ENCODE measurements at places on chromosomes 16 and 17. TPM values are rescaled to one million over a fixed set of nuclear protein-coding genes. Genes with fewer than 3 reads are reported as not detected.

Gene SRL
- 466 TPM for total RNA-seq

Gene PRR35
- not detected for total RNA-seq

Gene PIMREG
- total RNA-seq, result 0.93 TPM

DNA sequence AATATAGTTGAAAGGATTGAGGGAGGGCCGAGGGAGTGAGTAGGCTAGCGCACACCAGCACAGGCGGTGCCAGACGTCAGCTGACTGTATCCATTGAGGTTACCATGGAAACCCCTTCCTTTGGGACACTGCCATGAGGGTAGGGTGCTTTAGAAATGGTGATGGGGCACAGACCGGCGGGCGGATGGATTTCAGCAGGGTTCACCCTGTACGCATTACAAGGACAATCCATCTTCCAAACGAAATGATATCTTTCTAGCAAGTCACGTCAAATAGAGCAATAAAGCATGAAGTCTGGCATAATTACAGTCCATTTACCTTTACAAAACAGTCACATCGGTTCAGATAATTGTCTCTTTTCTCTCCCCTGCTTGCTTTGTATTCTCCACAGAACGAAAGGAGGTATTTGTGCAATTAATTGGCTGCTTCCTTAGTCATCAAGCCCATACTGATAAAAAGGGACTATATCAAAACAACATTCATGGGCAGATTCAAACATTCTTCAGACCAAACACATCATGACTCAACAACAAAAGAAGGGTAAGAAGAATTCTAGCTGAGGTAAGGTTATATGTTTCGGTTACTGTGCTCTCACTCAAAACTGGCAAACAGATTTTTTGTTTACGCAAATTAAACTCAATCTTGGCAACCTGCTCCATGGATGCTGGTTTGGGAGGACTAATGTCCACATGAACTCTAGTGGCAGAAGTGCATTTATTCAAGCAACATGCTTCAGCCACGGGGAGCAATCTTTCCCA, 140.6 kb downstream of the CDK5R1 start:
- H3K27ac ChIP-seq, result no peak overlapping the region
- H3K36me3 ChIP-seq, result no peaks in the 10 kb centered on the region
- no peak for DNase-seq
- H3K4me1 ChIP-seq, result no peaks in the 10 kb centered on the region

GRCh38 chr16:87235810-87236515, 81.2 kb downstream of the C16orf95 start:
- H3K27me3 ChIP-seq, result no peaks in the 10 kb centered on the region
- DNase-seq, result no peak
- H3K4me3 ChIP-seq, result no peak overlapping the region
- no peak overlapping the region for H3K27ac ChIP-seq
- no peaks in the 10 kb centered on the region for H3K4me1 ChIP-seq
- H3K36me3 ChIP-seq, result no peaks in the 10 kb centered on the region

DNA sequence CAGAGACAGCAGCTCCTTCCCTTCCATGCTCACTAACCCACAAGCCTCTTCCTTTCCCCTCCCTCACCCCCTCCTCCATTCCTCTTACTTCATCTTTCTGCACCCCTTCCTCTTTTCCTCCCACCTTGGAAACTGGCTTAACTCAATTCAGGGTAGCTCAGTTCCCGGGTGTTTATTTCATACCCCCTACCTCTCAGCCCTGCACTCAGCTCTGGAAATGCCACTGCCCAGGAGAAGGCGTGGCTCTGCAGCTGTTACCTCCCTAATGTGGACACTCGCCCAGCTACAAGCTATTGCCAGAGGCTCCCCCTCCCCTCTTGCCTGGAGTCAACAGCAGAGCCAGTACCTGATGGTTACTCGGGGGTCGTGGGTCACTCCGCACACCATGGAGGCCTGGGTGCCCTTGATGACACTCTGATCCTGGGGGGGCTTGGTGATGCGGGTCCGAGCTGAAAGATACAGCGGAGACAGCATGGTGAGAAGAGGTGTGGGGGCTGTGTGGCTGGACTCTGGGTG, 118.4 kb upstream of the CDC42EP4 start:
- H3K36me3 ChIP-seq, result no peaks in the 10 kb centered on the region
- H3K27ac ChIP-seq, result no peak overlapping the region
- H3K4me1 ChIP-seq, result peaks cover 8% of the 10 kb centered on the region
- no peak for DNase-seq

DNA sequence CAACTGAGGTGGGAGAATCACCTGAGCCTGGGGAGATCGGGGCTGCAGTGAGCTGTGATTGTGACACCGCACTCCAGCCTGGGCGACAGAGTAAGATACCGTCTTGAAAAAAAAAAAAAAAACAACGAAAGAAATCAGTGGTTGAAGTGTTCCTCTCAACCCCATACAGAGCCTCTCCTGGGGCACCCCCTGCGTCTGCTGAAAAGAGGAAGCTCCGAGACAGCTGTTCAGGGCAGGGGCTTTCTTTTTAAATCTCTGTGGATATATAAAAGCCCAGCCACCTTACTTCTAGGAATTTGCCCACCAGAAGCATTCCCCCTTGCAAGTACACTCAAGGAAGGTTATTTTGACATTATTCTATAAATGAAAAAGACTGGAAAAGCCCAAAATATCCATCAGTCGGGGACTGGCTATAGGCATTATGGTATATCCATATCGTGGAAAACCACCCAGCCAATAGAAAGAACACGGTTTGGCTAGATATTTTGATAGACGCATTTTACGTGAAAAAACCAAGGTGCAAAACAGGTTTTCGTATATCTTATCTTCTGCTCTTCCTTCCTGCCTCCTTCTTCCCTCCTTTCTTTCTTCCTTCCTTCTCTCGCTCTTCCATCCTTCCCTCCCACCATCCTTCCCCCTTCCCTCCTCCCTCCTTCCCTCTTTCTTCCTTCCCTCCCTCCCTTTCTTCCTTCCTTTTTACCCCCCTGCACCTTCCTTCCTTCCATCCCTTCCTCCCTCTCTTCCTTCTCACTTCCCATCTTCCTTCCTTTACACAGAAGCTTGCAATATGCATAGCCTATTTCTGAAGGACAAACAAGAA, 9.2 kb upstream of the CCL22 start:
- H3K4me3 ChIP-seq, result no peak overlapping the region
- H3K36me3 ChIP-seq, result no peaks in the 10 kb centered on the region
- H3K27ac ChIP-seq, result no peak overlapping the region

DNA sequence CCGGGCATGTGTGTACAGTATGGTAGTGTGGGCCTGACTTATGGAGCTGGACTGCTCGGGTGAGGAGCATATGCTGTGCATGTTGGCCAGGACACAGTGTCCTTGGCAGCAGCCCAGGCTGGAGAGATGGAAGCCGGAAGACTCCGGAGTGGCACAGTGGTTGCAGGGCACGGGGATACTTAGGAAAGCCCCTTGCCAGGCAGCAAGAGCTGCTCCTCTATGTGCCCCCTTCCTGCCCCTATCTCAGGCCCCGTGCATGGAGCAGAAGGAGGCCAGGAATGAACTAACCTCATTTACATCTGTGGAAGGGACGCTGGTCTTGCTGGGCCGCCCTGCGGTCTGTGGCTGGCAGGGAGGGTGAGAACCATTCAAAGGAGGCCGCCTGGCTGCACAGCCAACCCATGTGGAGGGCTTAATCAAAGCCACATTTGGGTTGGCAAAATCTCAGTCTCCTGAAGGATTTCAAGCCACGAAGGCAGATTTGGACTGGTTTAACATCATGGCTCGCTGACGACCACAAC, 32.2 kb upstream of the RCVRN start:
- no peaks in the 10 kb centered on the region for H3K4me1 ChIP-seq
- H3K27me3 ChIP-seq, result no peaks in the 10 kb centered on the region
- no peak overlapping the region for H3K27ac ChIP-seq

GRCh38 chr17:79836972-79837887, 2.0 kb downstream of the CBX4 start:
- peak overlapping the region; percentile 86 for H3K4me3 ChIP-seq
- peaks cover 3% of the 10 kb centered on the region for H3K4me1 ChIP-seq
- peaks cover 22% of the 10 kb centered on the region for H3K27me3 ChIP-seq
- DNase-seq, result peak; percentile 81
- peak overlapping the region; percentile 96 for H3K27ac ChIP-seq

- H3K36me3 ChIP-seq, result no peaks in the 10 kb centered on the region
- DNase-seq, result no peak
- H3K4me1 ChIP-seq, result no peaks in the 10 kb centered on the region
- no peaks in the 10 kb centered on the region for H3K27me3 ChIP-seq
- peak overlapping the region; percentile 54 for H3K4me3 ChIP-seq
These were observed 2.3 kb upstream of the NT5M start for GRCh38 chr17:17300624-17301568.

DNA sequence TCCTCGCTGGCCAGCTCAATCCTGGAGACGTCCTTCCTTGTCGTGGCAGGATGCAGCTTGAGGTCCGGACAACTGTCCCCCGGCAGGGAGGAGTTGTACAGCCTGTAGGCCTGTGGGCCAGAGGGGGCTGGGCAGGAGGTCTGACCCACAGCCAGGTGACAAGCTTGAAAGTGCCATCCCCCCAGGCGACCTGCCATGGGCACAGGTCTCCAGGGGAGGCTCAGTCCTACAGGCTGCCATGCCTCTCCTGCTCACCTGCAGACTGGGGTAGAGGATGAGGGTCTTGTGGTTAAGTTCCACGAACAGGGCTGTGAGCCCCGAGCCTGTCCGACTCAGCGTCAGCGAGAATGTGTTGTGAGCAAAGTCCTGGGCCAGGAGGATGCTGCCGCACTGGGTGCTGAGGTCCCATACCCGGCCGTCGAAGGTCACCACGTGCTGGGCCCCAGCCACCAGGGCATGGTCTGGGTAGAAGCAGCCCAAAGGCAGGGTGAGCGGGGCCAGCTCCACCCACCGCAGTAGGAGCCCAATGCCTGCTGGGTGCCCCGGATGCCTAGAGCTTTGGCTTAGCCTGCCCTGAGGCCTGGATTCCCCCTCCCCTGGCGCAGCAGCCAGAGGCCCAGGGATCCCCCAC, 39.8 kb downstream of the RMI2 start:
- H3K36me3 ChIP-seq, result no peaks in the 10 kb centered on the region
- H3K27ac ChIP-seq, result no peak overlapping the region
- H3K27me3 ChIP-seq, result no peaks in the 10 kb centered on the region
- peaks cover 8% of the 10 kb centered on the region for H3K4me1 ChIP-seq
- DNase-seq, result no peak

DNA sequence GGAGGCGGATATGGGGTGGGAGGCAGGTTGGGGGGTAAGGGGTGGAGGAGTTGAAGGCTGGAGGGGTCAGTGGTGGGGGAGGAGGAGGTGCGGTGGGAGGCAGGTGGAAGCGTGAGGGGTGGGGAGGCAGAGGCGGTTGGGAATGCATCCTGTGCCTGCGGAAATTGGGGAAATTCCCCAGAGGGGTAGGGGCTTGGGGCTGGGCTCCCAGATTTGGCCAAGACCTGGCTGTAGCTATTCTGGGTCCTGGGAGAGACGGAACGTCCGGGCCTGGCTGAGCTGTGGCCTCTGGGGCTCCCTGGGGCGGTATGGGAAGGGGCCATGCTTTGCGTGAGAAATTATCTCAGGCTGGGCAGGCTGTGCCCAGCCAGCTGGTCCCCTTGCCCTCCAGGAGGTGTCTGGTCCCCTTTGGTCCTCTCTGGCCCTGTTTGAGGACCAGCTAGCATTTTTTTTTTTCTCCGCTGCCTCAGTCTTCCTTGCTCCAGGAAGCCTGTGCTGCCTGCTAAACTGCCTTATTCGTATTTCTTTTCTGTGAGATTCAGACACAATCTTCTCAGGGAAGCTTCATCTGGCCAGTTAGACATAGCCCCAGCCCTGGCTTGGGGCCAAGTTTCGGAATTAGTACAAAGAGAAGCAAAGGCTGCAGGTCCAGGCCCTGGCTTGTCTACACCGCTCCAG, 7.3 kb upstream of the TRPV2 start:
- H3K36me3 ChIP-seq, result no peaks in the 10 kb centered on the region
- no peaks in the 10 kb centered on the region for H3K27me3 ChIP-seq
- peak; percentile 76 for DNase-seq
- no peaks in the 10 kb centered on the region for H3K4me1 ChIP-seq

Measured in right atrium auricular region (tissue), 2 donors.